ENCODE measurements at places on chromosomes 16 and 17.

DNA sequence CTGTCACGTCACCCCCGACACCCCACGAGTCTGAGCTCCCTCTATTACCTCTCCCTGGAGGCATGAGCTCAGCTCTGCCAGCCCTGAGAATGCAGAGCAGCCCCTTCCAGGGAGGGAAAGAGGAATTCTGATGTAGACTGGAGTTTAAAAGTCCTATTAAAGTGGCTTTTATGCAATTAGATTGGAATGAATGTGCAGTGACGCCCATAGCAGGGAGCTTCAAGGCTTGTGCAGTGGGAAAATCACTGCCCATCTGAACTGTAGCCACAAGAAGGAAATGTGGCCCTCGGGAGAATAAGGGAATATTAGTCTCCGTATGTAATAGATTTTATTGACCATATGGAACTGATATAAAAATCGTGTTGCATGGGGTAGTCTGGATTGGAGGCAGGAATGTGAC is 66.9 kb downstream of the ZNF423 start:
- DNase-seq: no peak

DNA sequence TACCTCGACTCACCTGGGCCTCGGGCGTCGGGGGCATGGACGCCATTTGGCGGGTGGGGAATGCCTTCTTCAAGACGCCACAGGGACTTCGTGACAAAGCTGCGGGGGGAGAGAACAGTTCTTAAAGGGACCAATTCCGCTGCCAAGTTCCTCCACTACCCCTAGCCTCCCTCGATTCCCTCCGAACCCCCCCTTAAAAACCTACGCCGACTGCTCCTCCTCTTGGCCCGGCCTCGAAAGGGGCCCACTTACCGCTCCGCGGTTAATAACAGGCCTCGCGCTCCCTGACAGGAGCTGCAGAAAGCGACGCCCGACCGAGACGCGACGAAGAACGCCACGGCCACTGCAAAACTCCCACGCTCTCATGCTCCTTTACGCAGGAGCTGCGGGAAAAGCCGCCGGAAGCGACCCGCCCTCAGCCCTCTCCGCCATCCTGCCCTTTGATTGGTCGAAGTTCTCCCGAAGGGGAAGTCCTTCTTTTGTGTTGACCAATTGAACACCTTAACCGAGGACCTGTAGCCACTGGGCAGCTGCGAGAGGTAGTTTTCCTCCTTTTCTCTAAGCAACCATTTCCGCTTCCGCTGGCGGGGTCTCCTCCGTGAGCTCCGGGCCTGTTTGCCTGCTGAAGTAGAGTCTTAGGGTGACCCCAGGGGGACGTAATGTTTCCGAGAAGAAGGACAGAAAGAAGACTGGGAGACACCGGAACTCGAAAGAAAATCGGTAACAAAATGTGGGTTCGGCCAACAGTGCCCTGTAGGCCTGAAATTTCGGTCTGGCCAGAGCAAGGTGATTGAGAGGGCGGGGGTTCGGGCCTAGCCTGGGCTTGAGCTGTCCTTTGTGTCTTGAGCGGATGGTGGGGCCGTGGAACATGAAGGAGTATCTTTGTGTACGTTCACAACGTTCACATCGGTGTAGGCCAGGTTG is at the start of the genes NAA60 and ZNF597:
Gene NAA60 (plus strand): TSS at position 573 of the 924 bp plus-strand sequence. CDS start 32,548 bp downstream, outside the sequence.
Gene ZNF597 (minus strand): TSS at position 397 of the 924 bp plus-strand sequence. CDS start 351 bp downstream, at position 46.
- peak; percentile 73 for DNase-seq

- DNase-seq: no peak
Observed at GRCh38 chr17:80116276-80116920, 15.0 kb downstream of the GAA start.

DNA sequence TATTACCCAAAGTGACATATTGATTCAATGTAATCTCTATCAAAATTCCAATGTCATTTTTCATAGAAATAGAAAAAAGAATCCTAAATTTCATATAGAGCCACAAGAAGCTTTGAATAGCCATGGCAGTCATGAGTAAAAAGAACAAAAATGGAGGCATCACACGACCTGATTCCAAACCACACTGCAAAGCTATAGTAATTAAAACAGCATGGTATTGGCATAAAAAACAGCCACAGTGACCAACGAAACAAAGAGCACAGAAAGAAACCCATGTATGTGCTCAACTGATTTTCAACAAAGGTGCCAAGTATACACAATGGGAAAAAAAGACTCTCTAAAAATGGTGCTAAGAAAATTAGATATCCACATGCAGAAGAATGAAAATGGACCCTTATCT is 101.5 kb downstream of the BRIP1 start:
- DNase-seq: no peak

GRCh38 chr16:55701442-55702319 is 45.9 kb downstream of the SLC6A2 start:
- no peak for DNase-seq

GRCh38 chr17:55642741-55643140 is 79.9 kb downstream of the TMEM100 start:
- DNase-seq: no peak

DNA sequence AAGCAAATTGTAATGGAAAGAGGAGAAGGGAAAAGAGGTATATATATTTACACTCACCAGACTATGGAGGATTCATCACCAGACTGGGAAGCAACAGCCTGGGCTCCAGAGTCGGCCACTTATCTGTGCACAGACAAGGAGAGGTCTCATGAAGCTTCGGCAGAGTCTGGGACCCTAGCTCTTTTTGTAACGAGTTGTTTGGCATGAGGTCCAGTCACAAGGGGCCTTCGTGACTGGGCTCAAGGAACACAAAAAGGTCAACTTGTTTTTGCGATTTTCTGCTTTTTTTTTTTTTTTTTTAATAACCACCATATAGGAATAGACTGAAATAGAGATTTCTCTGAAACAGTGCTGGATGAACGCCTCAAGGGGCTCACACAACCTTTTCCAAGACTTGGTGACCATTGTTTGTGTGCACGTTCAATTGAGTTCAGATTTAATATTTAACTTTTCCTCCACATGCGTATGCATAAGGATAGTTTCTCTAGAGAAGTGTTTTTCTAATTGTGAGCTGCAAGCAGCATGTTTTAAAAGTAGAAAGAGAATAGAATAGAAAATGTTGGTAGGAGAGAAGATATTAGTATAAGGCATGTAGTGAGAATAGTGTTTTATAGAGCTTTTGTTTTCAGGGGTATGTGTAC is 25.8 kb downstream of the BPTF start:
- DNase-seq: no peak

DNA sequence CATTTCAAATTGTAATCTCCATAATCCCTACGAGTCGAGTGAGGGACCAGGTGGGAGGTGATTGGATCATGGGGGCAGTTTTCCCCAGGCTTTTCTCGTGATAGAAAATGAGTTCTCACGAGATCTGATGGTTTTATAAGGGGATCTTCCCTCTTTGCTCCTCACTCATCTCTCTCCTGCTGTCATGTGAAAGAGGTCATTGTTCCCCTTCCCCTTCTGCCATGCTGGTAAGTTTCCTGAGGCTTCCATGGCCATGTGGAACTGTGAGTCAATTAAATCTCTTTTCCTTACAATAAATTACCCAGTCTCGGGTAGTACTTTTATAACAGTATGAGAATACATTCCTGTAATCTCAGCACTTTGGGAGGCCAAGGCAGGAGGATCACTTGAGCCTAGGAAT is 76.7 kb upstream of the MARCHF10 start:
- no peak for DNase-seq

DNA sequence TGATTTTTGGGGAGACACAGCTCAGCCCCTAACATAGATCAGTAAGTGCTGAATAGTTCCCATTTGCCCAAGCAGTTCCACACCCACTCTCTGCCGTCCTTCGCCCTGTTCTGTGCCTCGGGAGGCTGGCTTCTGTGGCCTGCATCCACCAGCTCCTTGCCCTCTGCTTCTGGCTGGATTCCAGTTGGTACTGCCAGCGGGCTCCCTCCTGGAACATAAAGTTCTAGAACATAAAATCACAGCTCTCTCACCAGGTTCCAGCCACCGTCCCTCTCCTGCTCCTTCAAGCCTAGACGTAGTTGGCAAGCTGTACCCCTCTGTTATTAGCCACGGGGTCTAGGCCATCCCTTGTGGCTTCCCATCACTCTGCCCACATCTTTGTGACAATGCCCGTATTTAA is 3.9 kb upstream of the MRPS23 start:
- DNase-seq: no peak

GRCh38 chr16:87778476-87778829 is 12.7 kb upstream of the KLHDC4 start:
- DNase-seq: no peak

DNA sequence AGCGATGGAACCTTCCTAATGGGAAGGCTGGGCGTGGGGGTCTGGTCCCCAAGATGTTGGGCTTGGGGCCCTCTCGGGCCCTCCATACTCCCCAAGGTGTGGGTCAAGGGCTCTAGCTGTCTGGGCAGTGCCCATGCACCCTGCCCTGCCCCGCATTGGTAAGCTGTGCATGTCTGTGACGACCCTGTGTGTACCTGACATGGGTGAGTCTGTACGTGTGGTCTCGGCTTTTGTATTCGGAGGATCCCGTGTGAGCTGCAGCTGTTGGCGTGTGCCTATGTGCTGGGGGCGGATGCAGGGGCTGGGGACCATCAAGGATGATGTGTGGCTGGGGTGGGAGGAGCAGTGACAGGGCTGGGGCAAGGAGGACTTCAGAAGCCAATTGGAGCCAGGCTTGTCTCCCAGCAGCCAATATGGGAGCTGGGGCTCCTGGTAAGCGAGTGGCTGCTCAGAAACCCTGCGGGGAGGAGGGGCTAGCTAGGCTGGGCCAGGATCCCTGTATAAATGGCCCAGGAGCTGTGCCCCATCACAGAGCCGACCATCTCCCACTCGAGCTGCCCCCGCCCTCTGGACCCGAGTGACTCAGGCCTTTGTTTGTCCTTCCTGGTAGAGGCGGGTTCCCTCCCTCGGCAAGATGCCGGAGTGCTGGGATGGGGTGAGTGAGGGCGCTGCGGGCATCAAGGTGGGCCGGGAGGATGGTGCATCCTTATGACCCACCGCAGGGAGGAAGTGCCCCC is at the start of gene NDRG4:
Gene NDRG4 (plus strand): TSS at position 529 of the 737 bp plus-strand sequence. CDS start 106 bp downstream, at position 635.
- peak; percentile 32 for DNase-seq

GRCh38 chr16:66928702-66929388 is 3.5 kb upstream of the RRAD start:
- no peak for DNase-seq

- no peak for DNase-seq
Observed at GRCh38 chr16:80969114-80969484, 37.6 kb downstream of the CMC2 start.

- DNase-seq: peak; percentile 61
Observed at GRCh38 chr17:7177191-7177953, 1.8 kb downstream of the ASGR1 start.

DNA sequence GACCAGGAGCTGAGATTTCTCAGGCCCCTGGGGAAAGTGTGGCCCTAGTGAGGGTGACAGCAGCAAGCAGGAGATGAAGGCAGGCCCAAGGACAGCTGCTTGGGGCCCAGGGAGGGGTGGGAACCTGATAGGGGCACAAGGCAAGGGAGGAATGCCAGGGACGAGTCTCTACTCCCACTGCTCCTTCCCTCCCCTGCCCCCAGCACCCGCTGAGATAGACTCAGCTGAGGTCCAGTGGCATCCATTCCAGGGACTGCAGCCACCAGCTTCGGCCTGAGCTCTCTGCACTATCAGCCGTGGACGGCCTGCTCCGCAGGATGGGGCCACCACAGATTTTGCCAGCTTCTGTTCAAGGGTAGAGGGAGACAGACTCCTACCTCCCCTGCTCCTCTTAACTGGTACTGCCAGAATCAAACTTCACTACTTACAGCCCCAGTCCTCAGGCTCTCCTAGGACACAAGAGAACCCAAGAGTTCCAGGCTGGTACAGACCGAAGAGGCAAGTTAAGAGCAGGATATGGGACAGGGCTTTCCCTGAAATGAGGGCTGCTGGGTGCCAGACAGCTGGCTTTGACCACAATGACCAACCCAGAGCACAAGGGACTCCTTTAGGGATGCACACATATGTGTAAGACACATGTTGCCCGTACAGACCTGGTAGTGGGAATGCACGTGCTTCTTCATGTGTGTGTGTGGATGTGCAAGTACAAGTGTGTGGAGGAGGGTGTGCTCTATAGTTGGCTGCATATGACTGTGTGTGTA is 5.5 kb downstream of the CACNB1 start:
- no peak for DNase-seq

GRCh38 chr17:55577687-55578086 is 66.4 kb upstream of the SMIM36 start:
- peak; percentile 5 for DNase-seq

- no peak for DNase-seq
Observed at GRCh38 chr17:6943406-6943805, 52.4 kb upstream of the ALOX12 start.

GRCh38 chr16:11852092-11852809 is 909 bp upstream of the RSL1D1 start:
- no peak for DNase-seq

DNA sequence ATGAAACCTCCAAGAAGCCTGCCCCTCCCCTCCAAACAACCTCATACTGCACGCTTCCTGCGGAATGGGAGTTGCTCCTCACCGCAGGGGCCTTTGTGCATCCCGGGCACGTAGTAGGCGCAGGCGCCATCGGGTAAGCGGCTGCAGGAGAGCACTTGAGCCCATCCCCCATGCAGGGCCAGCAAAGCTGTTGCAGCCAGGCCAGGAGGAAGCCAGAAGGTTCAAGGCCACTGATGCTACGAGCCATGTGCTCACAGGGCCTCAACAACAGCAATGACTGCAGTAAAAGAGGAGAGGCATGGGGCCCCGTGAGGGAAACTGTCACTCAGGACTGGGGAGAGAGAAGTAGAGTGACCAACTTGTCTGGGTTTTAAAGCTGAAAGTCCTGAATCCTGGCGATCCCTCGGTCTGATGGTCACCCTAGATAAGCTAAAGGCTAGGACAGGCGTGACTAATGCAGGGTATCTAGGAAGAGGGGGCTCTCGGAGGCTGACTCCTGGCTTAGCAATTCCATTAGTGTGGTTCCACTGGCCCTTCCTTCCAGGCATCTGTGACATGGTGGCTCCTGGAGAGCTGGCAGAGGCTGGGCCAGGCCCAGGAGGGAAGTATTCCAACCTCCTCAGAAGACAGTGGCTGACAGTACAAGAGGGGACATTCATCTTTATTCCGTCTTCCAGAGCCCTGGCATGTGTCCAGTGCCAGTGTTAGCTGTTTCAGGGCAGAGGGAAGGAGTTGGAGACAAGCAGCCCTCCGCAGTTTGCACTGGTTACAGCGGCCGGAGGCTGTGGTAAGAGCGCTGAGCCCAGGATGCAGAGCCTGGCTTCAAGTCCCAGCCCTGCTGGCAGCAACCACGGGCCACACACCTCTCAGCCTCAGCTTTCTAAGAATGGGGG is 20.8 kb downstream of the GOSR2 start:
- DNase-seq: no peak

DNA sequence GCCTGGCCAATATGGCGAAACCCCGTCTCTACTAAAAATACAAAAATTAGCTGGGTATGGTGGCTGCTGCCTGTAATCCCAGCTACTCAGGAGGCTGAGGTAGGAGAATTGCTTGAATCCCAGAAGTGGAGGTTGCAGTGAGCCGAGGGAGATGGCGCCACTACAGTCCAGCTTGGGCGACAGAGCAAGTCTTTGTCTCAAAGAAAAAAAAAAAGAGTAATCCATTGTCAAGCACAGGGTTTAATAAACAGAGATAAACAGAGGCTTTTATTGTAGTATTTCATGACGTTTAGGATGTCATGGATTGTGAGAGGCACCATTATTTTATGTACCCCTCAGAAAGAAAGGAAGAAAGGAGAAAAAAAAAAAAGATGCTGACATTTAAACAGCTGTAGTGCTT is 75.2 kb upstream of the RNU2-1 start:
- DNase-seq: no peak

- DNase-seq: no peak
Observed at GRCh38 chr16:17125671-17126070, 345.1 kb downstream of the XYLT1 start.

- no peak for DNase-seq
Observed at GRCh38 chr16:84572096-84572495, 45.8 kb downstream of the COTL1 start.
